ENCODE measurements at places on chromosomes 11 and 22. TPM values are rescaled to one million over a fixed set of nuclear protein-coding genes. Genes with fewer than 3 reads are reported as not detected.

GRCh38 chr11:96185220-96185768 lies 157.7 kb downstream of the MAML2 start:
- DNase-seq, result no peak

- DNase-seq, result no peak
Measured at GRCh38 chr11:95104856-95105255, 15.2 kb downstream of the ENDOD1 start.

Gene CCDC117
- total RNA-seq, result 27.8 TPM

GRCh38 chr11:115455613-115456012 lies 48.6 kb downstream of the CADM1 start:
- no peak for DNase-seq

DNA sequence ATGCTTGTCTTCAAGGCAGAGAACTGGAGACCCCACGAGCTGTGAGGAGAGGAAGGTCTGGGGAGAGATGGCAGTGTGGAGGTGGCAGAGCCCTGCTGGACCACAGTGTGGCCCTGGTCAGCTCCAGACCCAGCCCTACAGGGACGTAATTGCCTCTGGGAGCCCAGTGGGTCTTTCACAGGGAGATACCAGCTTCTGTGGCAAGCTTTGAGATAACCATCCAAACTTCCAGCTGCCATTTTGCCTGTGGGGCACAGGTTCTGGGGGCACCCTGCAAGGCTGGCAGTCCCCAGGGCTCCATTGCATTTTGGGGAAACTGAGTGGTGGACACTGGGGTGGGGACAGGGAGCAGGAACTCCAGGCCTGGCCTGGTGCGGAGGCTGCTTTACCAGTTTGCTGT lies 10.2 kb upstream of the MPPED1 start:
- no peak for DNase-seq

DNA sequence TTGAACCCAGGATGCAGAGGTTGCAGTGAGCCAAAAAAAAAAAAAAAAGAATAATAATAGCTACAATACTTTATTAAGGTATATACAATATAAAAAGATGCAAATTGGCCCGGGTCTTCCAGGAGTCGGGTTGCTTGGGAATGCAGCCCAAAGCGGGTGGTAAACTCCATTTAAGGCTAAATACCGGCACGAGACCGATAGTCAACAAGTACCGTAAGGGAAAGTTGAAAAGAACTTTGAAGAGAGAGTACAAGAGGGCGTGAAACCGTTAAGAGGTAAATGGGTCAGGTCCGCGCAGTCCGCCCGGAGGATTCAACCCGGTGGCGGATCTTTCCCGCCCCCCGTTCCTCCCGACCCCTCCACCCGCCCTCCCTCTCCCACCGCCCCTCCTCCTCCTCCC lies 143.3 kb downstream of the DLG2 start:
- DNase-seq, result no peak

- DNase-seq, result no peak
Measured at GRCh38 chr22:33020721-33021120, 37.5 kb downstream of the SYN3 start.

- DNase-seq, result peak; percentile 44
Measured at GRCh38 chr22:28594797-28595462, 84.7 kb downstream of the TTC28 start.

Gene MMP3
- total RNA-seq, result 0.42 TPM

Gene HOATZ
- not detected for total RNA-seq

- no peak for DNase-seq
Measured at GRCh38 chr11:79570104-79570503, 129.3 kb upstream of the TENM4 start.

DNA sequence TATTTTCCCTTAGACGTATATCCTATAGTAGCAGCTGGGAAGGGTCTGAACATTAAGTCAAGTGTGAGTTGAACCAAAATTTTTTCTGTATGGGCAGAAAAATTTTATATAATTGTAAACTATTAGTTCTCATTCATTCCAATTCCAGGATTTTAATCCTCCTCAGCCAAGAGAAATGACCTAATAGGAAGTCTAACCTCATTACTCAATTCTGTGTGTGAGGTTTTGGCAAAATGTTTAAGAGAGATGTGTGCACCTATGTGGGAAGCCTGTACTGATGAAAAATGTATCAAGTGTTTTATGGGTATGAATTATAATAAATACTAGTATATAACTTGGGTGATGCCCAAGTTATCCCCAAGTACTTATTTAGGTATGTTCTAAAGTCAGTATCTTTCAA lies 311.6 kb upstream of the PITPNB start:
- no peak for DNase-seq

- DNase-seq, result no peak
Measured at GRCh38 chr11:111963931-111964340, 26.8 kb downstream of the DIXDC1 start.

Gene CYP2R1
- total RNA-seq, result 34.5 TPM

Gene RFPL1
- not detected for total RNA-seq

DNA sequence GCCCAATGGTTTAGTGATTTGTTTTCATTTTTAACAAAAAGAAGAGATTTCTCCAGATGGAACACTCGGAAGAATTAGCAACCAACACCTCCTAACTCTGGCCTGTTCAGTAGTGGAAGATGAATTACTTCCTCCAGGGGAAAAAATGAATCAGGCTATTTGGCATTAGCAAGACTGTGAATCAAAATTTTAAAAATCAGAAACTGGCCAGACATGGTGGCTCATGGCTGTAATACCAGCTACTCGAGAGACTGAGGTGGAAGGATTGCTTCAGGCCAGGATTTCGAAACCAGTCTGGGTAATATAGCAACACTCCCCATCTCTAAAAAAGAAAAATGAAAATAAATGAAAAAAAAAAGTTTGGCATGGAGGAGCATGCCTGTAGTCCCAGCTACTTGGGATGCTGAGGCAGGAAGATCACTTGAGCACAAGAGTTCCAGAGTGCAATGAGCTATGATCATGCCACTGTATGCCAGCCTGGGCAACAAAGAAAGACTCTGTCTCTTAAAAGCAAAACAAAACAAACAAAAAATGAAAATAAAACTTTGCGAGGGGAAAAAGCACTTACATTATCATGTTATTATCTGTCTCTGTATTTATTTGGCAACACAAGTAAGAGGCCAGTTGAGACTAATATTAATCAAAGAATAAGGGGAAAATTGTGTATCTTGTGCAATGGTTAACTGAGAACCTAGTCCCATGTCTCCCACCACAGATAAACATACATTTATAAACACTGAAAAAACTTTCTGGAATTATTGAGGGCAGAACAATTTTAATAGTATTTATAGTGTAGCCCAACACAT lies 796.3 kb upstream of the ANO3 start:
- no peak for DNase-seq

DNA sequence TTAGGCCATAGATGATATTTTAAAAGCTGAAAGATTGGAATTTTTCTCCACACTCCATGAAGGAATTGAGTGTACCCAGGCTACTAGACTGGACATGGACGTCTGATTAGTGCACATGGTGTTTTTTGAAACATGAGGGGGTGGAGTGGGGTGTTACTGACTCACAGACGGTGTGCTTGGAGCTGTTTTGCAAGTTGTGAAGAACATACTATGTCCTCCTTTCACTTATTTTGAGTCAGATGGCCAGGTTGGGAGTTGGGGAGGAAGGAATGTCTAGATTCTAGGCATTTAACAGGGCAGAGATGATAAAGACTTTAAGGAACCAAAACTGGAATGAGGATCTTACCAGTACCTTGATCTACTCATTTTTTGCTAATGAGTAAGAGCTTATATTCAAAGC lies 158.1 kb upstream of the MTNR1B start:
- DNase-seq, result no peak

DNA sequence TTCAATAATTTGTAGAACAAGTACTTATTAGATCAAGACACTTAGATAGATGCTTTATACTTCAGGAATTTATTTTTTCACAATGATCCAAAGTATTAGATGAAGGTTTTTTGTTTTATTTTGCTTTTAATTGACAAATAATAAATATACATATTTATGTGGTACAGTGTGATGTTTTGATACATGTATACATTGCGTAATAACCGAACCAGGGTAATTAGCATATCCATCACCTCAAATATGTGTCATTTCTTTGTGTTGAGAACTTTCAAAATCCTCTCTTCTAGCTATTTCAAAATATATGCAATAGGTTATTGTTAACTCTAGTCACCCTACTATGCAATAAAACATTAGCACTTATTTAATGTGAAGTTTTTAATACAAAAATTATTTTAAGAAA lies 21.4 kb downstream of the TRIM5 start:
- DNase-seq, result no peak

Gene IL17REL
- total RNA-seq, result not detected

DNA sequence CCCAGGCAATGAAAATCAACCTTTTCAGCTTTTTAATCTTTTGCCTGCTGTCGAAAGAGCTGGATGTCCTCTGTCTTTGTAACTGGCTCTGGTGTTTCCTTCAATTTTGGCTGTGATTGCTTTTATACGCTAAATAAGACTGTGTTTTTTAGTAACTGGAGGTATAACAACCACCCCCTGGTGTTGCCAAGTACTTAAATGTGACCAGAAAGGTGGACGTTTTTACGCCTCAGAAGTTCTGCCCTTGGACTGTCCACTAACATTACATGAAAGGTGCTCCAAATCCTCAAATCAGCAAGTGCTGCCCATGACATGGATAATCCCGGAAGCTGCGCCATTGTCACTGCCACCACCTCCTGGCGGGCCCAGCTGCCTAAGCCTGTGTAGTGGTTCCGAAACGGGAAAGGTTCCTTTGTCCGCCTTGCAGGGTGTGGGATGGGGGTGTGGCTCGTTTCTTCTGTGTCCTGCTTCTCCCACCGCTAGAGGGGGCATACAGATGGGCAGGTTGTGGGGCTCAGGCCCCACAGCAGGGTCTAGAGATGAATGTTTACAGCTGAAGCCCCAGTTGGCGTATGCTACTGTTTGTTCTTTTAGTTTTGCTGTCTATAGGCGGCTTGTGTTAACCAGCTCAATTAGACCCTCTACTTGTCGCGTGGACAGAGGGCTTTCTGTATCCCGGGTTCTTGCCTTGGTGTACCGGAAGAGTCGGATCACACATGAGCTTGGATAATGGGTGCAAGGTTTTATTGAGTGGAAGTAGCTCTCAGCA lies 82.2 kb upstream of the SEPTIN5 start:
- peak; percentile 66 for DNase-seq

- no peak for DNase-seq
Measured at GRCh38 chr22:49514641-49515040, 313.0 kb downstream of the BRD1 start.

DNA sequence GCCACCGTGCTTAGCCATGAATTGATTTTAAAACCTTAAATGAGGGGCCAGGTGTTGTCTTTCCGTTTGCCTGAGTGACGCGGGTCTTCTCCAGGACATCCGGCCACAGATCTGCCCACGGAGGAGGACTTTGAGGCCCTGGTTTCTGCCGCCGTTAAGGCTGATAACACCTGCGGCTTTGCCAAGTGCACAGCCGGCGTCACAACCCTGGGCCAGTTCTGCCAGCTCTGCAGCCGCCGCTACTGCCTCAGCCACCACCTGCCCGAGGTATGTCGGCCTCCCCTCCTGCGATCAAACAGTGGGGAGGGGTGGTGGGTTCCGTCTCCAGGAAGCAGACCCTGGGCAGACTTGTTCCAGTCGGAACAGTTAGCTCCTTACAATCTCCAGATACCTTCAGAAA lies 34.4 kb downstream of the IGHMBP2 start:
- no peak for DNase-seq

DNA sequence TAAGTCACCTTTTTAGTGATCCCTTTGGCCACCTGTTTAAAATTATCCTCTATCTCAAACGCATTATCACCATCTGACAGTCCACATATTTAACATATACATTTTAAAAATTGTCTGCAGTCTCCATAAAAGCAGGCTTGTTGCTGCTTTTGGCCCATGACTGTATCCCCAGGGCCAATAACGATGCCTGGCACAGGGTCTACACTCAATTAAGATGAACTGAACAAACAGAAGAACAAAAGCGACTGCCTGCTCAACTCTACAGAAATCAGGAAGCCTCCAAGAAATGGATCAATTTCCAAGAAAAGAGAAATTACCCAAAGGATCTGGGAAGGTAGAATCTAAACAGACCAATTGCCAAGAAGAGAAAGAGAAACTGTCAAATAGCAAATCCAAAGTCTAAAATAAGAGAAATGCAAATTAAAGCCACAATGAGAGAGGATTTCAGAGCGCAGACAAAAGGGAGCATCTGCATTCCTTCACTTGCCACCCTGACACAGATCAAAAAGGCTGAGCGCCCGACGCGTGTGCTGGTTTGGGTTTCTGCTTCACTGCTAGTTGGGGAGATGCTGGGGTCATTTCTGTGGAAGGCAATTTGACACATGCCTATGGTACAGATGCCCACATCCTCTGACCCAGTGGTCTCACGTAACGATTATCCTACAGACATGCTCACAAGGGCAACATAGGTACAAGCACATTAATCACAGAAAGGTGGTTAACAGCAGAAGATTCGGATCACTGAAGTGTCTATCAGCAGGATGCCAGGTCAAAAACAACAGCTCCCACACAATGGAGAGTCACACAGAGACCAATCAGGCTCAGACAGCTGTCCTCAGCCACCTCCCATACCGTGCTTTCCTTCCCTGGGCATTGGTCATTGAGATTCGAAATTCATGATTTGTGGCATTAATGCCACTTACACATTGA lies 55.9 kb downstream of the SHISAL1 start:
- no peak for DNase-seq

- peak; percentile 63 for DNase-seq
Measured at GRCh38 chr11:120807414-120808150, 216.3 kb upstream of the TBCEL start.

GRCh38 chr11:67545280-67545679 lies 22.0 kb upstream of the CABP2 start:
- no peak for DNase-seq

Gene TIMP3
- 86.4 TPM for total RNA-seq

DNA sequence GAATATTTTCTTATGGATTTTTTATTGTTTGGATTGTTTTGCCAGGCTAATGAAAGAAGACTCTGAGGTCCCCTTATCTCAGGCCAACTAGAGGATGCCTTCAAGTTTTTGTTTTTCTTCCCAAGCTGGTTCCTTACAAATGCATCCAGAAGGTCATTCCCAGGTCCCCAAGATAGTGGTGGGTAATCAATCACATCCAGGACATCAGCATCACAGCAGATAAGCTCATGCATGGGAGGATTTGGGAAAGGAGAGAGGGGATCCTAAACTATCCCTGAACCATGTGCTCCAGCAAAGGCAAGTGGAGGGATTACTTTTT lies 20.7 kb downstream of the FZD4 start:
- no peak for DNase-seq

- DNase-seq, result no peak
Measured at GRCh38 chr11:128055576-128056217, 531.7 kb downstream of the ETS1 start.

Gene LDHAL6A
- total RNA-seq, result 0.59 TPM

Gene XPNPEP3
- 35.4 TPM for total RNA-seq

Gene NCF4
- not detected for total RNA-seq

Gene GP1BB
- 1.0 TPM for total RNA-seq

DNA sequence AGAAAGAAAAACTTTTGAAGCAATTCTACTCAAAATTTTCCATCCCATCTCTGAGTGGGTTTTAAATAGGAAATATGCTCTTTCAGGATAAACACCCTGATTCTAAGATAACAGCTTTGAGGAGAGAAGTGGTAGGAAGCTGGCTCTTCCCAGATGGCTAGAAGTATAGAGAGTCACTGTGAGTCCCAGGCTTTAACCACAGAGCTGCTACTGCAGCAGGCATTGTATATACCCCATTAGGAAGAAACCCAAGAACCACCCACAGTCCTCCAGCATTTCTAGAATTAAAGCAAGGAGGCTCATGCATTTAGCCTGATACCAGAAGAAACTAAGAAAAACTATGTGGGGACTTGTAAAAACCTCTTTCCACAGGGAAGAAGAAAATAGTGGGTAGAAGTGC lies 1405.6 kb upstream of the TENM4 start:
- DNase-seq, result no peak

All from Caco-2 (cell line).